ENCODE measurements at places on chromosomes 5 and 9. TPM values are rescaled to one million over a fixed set of nuclear protein-coding genes. Genes with fewer than 3 reads are reported as not detected.

The GLRA1 gene
- total RNA-seq, result not detected

The BHMT2 gene
- total RNA-seq, result 105 TPM

DNA sequence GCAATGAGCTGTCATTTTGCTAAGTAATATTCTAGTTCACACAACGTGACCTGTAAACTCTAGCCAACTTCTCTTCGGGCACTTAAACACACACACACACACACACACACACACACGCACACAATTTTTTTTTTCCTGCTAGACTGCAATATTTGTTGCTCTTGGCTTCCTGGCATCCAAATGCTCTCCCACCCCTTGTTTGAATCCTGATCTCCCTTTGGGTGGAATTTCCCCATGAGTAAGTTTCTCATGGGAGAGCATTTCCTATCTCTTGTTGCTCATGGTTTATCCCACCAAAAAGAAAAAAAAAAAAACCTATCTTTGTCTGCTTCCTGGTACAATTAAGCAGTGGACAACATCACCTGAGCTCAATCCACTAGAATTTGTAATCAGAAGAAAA is 54.7 kb upstream of the TSLP start:
- DNase-seq, result no peak

DNA sequence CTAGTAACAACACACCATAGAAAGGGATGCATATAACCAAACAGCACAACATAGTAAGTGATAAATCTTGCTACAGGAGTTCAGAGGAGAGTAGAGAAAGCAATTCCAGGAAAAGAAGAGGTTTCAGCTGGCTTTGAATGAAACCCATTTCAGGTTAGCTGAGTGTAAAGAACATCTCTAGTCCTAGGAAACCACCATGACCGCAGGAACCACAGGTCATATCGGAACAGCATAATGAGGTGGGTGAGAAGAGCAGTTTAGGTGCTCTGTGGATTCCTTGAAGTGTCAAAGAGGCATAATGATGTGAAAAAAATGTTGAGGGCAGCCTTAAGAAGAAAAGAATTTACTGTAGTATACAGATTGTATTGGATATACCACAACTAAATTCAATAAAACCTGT is 507.5 kb downstream of the MTRR start:
- DNase-seq, result no peak

DNA sequence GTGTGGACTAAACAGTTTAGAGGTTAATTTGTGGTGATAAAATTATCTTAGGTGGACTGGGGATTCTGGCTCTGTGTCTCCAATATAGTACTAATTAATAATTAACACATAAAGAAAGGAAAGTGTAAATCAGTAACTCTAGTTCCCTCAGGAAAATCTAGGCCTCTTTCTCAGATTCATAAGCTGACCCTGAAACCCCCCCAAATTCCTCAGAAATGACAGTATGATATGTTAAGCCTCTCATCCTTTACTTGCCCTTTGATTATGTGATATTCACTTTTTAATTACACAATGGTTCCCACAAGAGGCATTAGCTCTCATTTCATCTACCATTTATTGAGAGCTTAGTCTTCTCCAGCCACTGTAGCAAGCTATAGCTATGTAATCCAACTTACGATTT is 636.2 kb upstream of the SEMA6A start:
- DNase-seq, result no peak

The OLFM1 gene
- total RNA-seq, result 37.3 TPM

The RASGEF1C gene
- total RNA-seq, result 2.5 TPM

DNA sequence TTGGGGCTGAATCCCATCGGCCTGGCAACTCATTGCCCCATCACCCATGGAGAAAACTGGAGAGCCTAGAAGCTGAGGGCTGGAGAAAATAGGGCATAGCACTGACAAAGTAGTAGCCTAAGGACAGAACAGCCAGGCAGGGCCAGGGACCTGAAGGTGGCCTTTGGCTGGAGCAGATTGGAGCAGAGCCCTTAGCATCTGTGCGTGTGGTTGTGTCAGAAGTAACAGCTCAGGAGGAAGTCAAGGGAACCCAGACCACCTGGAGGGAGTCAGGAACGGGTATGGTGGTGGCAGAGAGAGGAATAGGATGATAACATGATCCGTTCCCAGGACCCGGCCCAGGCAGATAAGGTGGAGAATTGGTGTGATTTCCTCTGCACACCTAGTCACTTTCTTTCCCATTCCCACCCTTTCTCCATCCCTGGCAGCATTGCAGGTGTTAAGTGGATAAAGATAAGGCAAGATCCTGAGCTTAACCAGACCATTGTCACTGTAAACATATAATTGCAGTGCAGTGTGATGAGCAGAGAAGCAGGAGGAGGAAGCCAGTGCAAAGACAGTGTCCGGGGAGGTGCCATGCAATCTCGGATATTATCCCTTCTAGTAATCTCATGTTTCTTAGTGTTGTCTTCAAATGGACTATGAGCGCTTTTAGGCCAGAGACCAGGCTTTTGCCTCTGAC is 67.0 kb downstream of the NDFIP1 start:
- no peak for DNase-seq

DNA sequence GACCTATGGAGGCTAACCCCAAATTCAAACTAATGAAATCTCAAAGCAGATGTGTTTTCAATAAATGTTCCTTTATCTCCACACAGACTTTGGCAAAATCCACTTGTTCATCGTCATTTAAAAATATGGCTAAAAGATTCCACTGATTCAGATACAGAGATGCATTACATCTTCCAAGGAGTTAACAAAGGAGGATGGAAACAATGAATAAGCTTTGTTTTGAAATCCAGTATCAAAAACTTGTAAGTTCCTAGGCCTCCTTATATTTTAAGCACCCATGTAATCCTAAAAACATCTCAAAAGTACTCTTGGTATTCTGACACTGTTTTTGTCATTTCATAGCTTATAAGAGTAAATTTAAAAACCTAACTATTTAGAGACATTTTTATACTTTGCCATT is 345.6 kb upstream of the ACTBL2 start:
- no peak for DNase-seq

The IFNE gene
- not detected for total RNA-seq

GRCh38 chr5:61617039-61617438 is 285.0 kb downstream of the ZSWIM6 start:
- DNase-seq, result no peak

- no peak for DNase-seq
Observed at GRCh38 chr9:106621313-106622163, 241.4 kb upstream of the ZNF462 start.

GRCh38 chr9:131036529-131037334 is 27.8 kb downstream of the LAMC3 start:
- DNase-seq, result no peak

The ZNF618 gene
- total RNA-seq, result 4.5 TPM

DNA sequence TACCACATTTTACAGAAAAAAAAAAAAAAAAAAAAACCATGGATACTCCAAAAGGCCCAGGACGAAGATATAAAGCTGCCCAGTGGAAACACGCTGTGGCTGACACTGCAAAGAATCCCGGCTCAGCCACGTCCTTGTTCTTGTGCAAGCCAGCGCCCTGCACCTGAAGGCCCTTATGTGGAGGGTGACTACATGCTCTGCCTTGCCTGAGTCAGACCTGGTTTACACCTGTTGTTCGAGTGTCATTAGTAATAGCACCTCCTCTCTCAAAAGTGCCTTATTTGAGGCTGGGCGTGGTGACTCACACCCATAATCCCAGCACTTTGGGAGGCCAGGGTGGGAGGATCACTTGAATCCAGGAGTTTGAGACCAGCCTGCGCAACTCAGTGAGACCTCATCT is 54.3 kb upstream of the ZSWIM6 start:
- no peak for DNase-seq

The UBAC1 gene
- 77.2 TPM for total RNA-seq

DNA sequence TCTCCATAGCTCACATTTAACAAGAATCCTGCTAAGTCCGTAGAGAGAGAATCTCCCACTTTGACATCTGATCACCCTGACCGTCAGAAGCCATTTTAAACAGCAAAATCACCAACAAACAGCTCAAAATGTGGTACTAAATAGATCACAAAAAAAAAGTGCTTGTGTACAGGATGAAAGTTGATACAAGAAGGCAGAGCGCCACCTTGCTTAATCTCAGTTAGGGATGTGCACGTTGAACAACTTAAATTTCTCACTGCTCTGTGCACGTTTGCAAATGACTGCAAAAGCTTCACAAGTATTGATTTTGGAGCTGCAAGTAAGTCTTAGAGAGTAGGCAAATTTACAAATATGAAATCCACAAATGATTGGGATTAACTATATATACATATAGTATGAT is 63.1 kb upstream of the NREP start:
- no peak for DNase-seq

The ECM2 gene
- total RNA-seq, result 8.1 TPM

The TIFAB gene
- not detected for total RNA-seq

The CARD9 gene
- 1.2 TPM for total RNA-seq

DNA sequence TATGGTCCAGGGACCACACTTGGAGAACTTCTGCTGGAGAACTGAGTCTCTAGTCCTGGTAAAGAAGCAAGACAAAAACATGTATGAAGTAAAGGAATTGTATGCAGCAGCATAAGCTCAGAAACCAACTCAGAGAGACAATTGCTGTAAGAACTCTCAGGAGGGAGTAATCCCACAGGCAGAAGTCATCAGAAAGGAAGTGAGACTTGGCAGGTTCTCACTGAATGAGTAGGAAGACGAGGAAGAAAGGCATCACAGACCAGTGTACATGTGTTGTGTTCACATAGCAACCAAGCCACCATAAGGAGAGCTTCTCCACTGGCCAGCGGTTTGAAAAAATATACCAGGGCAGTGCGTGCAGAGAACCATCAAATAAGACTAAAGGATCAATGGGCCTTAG is 57.9 kb upstream of the FST start:
- no peak for DNase-seq

The BRINP1 gene
- total RNA-seq, result not detected

- DNase-seq, result no peak
Observed at GRCh38 chr5:100826133-100826532, 76.9 kb downstream of the ST8SIA4 start.

DNA sequence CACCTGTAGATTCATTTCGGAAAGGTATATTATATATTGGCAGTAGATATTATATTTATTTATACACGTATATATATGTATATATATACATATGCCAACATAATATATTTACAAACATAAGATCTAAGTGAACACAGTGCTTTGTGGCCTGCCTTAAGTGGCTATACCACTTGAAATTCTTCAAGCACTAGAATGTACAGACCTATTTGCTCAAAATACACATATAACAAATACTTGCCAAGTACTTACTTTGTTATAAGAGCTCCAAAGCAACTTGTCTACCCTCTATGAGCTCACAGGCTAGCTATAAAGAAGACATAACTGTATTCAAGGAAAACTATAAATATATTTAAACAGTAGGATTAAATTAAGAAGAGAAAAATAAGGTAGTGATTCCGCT is 33.6 kb upstream of the SLC36A1 start:
- DNase-seq, result no peak

- DNase-seq, result peak; percentile 96
Observed at GRCh38 chr9:99184475-99185347, 37.0 kb downstream of the ALG2 start.

- no peak for DNase-seq
Observed at GRCh38 chr5:133867851-133868545, 100.4 kb downstream of the C5orf15 start.

The SMIM33 gene
- total RNA-seq, result not detected

The IFNA2 gene
- total RNA-seq, result not detected
